ENCODE measurements at places on chromosomes 2 and 18. TPM values are rescaled to one million over a fixed set of nuclear protein-coding genes. Genes with fewer than 3 reads are reported as not detected.

The ARL4C gene
- total RNA-seq: 2.1 TPM

The COPS8 gene
- 173 TPM for total RNA-seq

The KCNG3 gene
- total RNA-seq: under 0.01 TPM

The ZBTB7C gene
- under 0.01 TPM for total RNA-seq

The CNGA3 gene
- under 0.01 TPM for total RNA-seq

The EFHD1 gene
- total RNA-seq: not detected

The MYL1 gene
- total RNA-seq: not detected

The SLC30A3 gene
- not detected for total RNA-seq

The CENPA gene
- total RNA-seq: 31.7 TPM

The ARHGAP15 gene
- total RNA-seq: not detected

The C18orf54 gene
- 26.9 TPM for total RNA-seq

The POTEC gene
- not detected for total RNA-seq

The CABYR gene
- total RNA-seq: 5.5 TPM

The OTOS gene
- total RNA-seq: not detected

The HOXD9 gene
- total RNA-seq: not detected

The RUFY4 gene
- not detected for total RNA-seq
